ENCODE measurements at places on chromosomes 2 and 18.

DNA sequence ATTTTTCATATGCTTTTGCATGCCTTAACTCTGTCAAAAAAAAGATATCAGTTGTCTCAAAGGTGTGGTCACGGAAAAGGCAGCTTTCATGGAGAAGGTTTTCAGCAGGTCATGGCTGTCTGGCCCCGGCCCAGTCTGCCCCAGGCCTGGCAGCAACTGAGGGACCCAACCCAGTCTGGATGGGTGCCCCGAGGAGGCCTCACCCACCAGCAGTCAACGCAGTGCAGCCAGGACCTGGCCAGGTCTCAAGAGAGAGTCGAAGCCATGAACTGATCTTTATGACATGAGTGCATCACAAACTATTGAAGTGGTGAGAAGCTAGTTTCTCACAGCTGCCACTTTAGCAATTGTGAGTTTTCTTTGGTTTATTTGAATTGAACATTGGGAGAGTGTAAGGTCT lies 7.9 kb downstream of the TUBB6 start:
- DNase-seq: no peak

DNA sequence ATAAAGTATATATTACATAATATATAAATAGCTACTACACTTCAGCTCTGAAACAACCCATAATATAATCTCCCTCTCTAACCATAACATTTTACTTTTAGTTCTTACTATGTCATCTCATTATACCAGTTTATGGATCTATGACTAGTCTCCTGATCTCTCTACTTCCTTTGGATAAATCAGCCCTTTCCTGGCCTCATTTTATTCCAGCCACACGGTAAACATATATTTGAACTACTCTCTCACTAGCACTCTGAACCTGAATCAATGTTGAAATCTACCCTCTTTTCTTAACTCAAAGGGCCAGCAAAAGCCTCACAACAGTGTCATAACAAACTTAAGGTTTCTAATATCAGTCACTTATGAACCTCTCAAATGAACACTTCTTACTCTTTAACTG lies 62.6 kb downstream of the BAZ2B start:
- DNase-seq: no peak

DNA sequence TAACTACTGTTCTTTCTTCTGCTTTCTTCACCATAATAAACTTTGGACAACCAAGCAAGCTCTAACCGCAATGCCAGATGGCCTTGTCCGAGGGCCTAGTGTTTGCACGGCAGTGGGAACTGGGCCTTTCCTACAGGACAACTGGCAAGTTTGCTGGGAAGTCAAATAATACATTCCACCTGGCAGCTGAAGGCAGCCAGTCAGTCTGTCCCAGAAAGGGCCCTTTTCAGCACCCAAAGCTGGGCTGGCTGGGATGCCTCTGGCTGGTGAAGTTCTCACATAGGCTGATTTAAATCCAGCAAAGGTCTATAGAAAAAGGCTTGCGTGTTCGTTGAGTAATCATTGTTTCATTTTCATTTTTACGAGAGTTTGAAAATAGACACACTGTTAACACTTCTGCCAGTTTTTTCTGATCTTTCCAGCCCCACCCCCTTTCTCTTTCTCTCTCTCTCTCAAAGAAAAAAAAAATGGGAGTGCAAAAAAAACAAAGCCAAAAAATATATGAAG lies 110.0 kb upstream of the EPAS1 start:
- DNase-seq: no peak

DNA sequence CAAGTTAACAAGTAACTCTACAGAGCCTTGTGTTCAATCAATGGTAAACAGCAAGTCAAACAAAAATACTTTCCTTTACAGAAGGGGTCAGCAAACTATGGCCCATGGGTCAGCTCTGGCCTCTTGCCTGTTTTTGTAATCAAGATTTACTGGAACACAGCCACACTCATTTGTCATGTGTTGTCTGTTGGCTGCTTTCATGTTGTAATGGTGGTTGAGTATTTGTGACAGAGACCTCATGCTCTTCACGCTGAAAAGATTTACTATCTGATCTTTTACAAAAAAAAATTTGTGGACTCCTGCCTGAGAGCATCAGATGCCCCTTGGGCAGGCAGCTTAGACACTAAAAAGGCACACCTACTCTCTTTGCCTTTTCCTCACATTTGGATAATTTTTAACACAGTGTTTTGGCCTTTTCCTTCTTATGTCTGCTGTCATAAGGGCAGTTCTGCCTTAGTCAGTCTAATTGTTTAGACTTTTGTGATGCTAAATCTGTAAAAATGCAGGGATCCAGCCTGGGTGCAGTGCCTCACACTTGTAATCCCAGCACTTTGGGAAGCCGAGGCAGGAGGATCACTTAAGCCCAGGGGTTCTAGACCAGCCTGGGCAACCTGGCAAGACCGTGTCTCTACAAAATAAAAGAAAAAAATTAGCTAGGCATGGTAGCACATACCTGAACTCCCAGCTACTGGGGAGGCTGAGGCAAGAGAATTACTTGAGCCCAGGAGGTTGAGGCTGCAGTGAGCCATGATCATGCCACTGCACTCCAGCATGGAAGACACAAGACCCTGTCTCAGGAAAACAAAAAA lies 18.3 kb downstream of the IL1B start:
- DNase-seq: no peak

DNA sequence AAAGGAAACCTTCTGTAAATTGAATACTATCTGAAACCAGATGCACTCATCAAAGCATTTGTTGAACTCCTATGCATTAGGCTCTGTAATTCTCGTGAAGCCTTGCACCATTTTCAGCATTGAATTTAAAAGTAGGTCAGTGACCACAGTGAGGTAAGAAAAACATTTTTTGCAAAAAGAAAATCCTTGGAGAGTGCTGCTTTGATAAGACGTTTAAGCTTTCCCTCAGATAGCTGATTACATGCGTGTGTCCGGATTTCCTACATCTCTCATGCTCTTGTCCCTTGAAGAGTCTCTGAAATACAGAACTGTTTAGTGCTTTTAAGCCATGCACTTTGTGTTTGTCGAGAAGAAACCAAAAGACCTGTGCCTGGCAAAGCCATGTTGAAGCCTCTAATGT lies 113.6 kb downstream of the FMNL2 start:
- no peak for DNase-seq

GRCh38 chr2:168457190-168457895 lies 1.3 kb downstream of the CERS6 start:
- DNase-seq: no peak

GRCh38 chr2:28320009-28320365 lies 72.7 kb upstream of the FOSL2 start:
- DNase-seq: no peak

- DNase-seq: no peak
Observed at GRCh38 chr2:149483004-149483605, 104.5 kb downstream of the MMADHC start.

- DNase-seq: no peak
Observed at GRCh38 chr2:3289171-3289515, 88.5 kb downstream of the EIPR1 start.

- DNase-seq: no peak
Observed at GRCh38 chr2:175393851-175394250, 212.3 kb upstream of the ATP5MC3 start.

DNA sequence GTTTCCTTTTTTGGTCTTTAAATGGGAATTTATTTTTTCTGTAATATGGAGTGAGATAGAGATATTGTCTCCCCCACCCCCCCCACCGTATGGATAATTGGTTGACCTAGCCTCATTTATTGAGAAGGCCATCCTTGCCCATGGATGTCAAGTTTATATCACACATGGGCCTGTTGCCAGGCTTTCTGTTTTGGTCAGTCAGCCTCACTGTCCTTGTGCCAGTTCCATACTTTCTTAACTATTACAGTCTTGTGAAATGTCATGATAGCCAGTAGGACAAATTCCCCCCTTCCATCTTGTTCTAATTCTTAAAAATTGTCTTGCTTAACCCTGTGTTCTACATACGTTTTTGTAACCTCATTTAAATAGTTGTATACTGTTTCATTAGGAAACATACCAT lies 12.5 kb downstream of the BABAM2 start:
- no peak for DNase-seq

GRCh38 chr2:205464681-205465080 lies 217.6 kb upstream of the NRP2 start:
- DNase-seq: no peak

DNA sequence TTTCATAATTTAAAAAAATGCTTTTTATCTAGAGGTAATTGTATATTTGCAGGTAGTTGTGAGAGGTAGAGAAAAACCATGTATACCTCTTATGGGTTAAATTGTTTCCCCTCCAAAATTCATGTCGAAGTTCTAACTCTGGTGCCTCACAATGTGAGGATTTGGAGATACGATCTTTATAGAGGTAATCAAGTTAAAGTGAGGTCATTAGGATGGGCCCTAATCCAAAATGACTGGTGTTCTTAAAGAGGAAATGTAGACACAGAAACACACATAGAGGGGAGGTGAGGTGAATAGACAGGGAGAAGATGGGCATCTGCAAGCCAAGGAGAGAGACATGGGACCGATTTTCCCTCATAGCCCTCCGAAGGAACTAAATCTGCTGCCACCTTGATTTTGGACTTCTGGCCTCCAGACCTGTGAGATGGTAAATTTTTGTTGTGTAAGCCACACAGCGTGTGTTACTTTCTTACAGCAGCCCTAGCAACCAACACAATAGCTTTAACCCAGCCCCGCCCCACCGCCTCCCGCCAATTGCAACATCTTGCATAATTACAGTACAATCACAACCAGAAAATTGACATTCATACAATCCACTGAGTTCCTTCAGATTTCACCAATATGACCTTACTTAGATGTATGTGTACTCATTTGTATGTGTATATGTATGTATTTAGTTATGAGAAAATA lies 208.9 kb downstream of the MIB1 start:
- no peak for DNase-seq

DNA sequence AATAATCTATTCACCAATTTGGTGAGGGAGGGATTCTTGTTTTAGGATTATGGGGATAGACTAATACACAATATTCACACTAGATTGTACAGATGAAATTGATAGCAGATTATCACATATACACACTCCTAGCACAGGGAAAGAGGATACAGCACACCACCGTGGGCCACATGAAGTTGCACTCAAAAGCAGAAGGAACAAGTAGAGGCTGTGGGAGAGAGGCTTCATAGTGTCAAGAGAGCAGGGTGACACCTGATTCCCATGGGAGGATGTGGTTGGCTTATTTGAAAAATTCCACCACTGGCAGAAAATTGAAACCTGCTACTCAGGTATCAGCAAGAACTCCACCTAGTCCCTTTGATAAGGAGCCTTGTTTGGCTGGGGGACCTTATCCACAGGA lies 395.6 kb downstream of the SPAG16 start:
- DNase-seq: no peak

DNA sequence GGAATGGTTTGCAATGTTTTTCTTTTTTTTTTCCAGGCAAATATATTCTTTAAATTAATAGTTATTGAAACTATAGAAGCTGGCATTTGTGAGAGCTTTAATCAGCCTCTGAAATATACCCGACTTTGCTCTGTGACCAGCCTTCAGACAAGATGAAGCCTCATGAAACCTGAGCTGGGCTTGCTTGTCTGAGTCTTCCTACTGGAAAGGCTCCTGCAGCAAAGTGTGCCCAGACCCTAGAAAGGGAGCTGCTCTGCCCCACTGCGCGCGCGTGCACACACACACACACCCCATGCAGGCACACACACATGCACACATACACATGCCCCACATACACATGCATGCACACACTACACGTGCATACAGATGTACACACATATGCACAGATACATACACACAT lies 203.3 kb upstream of the NT5C1B start:
- DNase-seq: no peak

- DNase-seq: no peak
Observed at GRCh38 chr2:222969491-222969890, 82.5 kb upstream of the KCNE4 start.

DNA sequence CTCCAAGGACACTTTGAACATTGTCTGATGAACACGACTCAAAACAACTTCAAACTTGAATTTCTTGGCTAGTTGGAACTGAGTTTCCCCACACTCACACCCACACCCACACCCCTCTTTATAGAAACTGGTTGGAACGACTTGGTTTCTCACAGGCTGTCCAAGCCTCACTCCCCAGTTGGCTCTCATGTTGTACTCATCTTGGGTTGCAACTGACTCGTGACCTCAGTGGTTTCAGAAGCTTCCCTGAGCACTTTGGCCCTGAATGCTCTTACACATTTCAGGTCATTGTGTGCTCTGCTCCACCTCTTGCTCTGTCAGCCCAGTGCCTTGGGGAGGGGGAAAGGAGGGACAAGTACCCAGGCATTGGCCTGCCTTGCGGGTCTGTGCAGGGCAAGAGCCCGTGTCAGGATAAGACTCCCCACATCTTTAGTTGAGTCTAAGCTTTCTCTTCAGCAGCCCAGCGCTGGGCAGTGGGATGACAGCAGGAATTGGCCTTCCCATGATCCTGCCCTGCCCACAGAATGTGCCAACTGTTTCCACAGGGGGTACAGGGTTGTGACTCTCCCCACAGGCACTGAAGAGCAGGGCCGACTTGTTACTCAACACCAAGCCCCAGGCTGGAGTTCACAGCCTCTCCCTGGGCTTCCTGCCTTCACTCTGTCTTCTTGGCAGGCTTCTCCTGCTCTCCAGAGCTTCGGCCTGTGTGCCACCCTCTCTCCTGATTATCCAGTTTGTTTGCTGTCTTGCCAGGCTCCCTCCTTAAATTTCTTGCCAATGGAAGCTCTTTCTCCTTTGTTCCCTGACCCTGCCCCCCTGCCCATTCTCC lies 104.6 kb downstream of the RTN4 start:
- peak; percentile 24 for DNase-seq

DNA sequence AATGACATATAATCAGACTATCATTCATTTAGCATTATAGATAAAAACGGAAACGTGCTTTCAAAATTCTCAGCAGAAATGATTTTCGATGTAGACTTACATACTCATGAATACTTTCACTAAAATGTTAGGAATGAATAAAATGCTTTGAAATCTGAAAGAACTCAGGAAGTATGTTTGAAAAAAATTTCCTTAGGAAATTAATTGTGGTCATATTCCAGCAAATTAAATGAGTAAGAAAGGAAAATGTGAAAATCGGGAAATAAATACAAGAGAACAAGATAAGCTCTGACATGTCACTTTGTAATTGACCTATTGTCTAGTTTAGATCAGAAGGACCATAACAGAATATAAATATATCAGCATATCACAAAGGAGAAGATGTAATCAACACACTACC lies 981.0 kb upstream of the CDH2 start:
- DNase-seq: no peak

DNA sequence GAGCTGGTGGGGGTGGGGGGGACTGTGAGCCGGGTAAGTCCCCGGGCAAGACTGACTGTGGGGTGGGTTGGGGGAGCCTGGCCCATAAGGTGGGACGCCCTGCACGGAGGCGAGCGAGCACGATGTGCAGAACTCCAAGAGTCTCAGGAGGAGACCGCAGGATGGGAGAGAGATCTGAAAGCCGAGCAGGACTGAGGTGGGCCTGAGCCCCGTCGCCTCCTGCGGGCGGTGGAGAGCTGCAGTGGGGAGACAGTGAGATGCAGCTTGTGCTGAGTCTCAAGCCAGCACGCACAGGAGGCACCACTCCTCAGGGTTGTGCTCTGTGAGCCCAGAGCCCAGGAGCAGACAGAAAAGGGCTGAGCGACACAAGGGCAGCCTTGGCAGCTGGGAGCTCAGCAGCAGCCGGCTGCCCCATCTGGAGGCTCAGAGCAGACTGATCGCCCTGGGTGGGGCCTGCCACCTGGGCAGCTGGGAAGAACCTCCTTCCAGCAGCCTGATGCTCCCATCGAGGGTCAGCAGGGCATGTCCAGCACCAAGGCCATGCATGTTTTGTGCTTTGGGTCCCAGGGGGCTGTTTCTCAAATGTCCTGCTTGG lies 15.9 kb downstream of the ARHGEF4 start:
- no peak for DNase-seq
